ENCODE measurements at places on chromosomes 13 and 19.
A peak's percentile ranks its signal among the peaks of the same experiment; 100 is the strongest.

GRCh38 chr13:106987427-106987785 is 419.5 kb upstream of the ARGLU1 start:
- DNase-seq = no peak

DNA sequence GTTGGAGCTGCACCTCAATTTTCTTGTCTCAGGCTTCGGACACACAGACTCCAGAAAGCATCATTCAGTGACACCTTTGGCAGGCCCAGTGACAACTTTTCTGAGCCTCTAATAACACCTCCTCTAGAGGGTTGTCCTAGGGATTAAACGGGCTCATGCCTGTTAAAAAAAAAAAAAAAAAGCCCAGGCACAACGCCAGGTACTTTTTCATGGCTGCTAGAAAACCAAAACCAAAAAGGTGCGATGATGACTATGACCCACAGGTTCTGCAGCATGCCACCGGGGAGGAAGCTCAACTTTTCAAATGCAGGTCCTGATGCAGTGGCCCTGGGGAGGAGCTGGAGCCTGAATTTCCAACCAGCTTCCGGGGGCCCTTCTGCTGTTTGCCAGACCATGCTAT is 184.2 kb downstream of the ABCC4 start:
- no peak for DNase-seq

GRCh38 chr13:79384022-79384610 is 21.9 kb downstream of the RBM26 start:
- no peak for DNase-seq

DNA sequence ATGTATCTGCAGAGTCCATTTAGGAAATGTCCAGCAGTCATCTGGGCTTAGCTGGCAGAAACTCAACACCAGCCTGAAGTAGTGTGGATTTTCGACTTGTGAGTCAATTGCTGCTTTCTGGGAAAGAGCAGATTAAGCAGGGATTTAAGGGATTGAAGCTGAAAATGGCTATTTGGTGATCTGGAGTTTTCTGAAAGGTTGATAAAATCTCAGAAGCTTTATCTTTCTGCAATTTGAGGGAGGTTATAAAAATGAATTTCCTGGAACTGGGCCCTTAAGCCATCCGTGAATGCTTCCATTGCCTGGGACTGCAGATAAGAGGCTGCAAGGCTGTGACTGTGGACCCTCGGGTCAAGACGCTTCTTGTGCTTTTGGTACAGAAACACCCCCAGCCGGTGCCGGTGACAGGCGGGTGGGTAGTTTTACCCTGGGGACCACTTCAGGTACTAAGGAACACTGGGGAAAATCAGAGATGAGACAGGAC is 61.5 kb downstream of the COL4A1 start:
- no peak for DNase-seq

- DNase-seq = no peak
Observed at GRCh38 chr13:28754698-28755545, 36.2 kb upstream of the SLC46A3 start.

DNA sequence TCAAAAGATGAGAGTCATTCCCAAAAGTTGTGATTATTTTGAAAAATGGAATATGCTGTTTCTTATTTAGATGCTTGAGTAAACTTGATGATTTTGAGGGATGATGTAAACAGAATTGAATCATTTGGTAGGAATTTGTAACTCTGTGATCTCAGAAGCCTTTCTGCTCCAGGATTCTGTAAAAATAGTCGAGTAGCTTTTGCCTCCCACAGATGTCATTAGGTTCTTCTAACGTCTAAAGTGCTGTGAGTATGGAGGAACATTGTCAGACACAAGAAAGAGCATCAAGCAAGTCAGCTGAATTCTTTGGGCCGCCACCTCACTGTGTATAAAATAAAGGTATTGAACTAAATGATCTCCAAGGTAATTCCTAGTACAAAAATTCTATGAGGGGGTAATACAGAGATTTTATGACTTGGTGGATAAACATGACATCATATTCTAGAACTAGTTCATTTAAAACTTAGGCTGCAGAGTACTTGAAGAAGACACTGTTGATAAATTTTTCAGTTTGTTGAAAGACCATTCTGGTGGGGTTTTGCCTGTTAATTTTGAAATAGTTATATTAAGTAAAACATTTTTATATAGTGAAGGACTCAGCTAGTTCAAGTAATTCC is 1.4 kb upstream of the GPR183 start:
- DNase-seq = no peak

DNA sequence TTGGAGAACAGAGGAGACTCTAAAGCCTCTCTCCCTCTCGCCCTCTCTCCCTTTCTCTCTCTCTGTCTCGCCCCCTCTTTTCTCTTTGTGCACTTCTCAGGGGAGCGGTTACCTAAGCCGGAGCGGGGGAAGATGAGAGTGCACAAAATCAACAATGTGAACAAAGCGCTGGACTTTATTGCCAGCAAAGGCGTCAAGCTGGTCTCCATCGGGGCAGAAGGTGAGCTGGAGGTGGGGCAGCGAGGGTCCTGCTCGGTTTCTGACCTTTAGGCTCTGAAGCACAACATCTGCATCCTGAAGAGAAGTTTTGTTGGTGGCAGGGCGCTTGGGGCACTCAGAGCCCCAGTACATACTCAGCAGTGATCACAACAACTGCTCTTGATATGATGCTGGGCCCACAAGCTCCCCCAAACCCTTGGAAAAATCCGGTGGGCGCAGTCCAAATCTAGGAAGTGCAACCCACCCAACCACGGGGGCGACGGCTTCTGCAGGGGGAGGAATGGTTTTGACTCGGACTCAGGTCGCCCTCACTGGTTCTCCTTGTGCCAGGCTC is 43.3 kb downstream of the CAPN12 start:
- no peak for DNase-seq

- no peak for DNase-seq
Observed at GRCh38 chr13:41674246-41674645, 216.9 kb downstream of the RGCC start.

- DNase-seq = no peak
Observed at GRCh38 chr19:46229442-46229841, at the start of gene IGFL1. IGFL1 (plus strand) TSS chr19:46229742; CDS start chr19:46229775, 33 bp downstream.

GRCh38 chr19:35468637-35469036 is 20.6 kb downstream of the FFAR2 start:
- DNase-seq = peak; percentile 3

DNA sequence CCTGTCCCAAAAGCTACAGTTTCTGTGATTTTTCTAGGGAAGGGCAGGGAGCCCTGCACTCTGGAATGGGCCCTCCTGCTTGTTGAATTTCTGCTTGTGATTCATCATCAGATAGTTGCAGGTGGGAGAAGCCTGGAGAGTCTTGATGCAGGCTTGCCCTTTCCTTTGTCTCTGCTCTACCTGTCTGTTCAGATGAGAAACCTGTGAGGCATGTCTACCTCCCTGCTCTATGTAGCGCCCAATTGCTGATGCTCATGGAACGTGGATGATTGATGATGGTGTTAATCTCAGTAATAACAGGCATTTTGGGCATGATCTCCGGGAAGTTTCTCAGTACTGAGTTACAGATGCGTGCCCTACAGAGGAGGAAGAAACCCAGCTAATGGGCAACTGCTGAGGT is 10.9 kb upstream of the CBY2 start:
- no peak for DNase-seq

All from NCI-H1105 treated with DMSO at 0.1 percent for 48 hours (cell line).